ENCODE measurements at places on chromosomes 11 and 22.

- DNase-seq = no peak
These were observed 47.5 kb downstream of the PICALM start for GRCh38 chr11:86021377-86021776.

- peak; percentile 69 for DNase-seq
These were observed 3.5 kb downstream of the ARRB1 start for GRCh38 chr11:75347781-75348566.

GRCh38 chr11:89235976-89236375, 58.3 kb downstream of the TYR start:
- no peak for DNase-seq

- no peak for DNase-seq
These were observed 8.1 kb downstream of the CSF2RB start for GRCh38 chr22:36921309-36922104.
